Left lung (tissue), 14 donors: ENCODE measurements at places on chromosomes 3 and 15. TPM values are rescaled to one million over a fixed set of nuclear protein-coding genes. Genes with fewer than 3 reads are reported as not detected.

The CCDC33 gene
- total RNA-seq: not detected

The GOLGA6L10 gene
- 1.5 TPM for total RNA-seq

The RASL12 gene
- 23.8 TPM for total RNA-seq

The HYAL1 gene
- 37.5 TPM for total RNA-seq

The COLQ gene
- 1.9 TPM for total RNA-seq

DNA sequence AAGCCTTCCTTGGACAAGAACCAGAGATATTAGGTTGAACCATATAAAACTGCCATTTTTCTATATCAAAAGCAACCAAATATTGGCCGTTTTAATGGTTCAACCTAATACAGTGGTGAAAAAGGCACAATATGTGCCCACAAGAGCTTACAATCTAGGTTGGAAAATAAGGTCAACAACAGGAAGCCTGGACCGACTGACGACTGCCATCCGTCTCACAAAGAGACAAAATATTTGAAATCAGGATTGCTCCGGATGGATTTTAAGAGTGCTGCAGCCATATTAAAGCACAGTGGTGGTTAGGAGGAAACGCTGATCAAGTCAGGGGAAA lies 1.4 kb downstream of the AHSG start:
- no peak for DNase-seq

- no peak for DNase-seq
Measured at GRCh38 chr15:91135201-91136130, 35.4 kb downstream of the SV2B start.

DNA sequence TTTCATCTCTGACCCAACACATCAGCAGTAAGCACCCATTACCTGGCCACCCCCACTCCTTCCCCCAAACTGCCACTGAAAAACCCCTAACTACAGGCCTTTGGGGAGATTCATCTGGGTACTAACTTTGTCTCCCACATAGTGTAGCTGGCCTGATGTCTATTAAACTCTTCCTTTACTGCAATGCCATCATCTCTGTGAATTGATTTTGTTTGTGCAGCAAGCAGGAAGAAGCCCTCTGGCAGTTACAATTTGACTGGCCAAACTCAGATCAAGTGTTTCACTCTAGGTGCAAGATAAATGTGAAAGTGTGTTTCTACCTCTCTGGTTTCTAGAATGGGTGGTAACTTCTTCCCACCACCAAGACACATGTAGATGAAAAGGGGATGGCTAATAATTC lies 26.7 kb upstream of the OR5K4 start:
- DNase-seq: no peak

DNA sequence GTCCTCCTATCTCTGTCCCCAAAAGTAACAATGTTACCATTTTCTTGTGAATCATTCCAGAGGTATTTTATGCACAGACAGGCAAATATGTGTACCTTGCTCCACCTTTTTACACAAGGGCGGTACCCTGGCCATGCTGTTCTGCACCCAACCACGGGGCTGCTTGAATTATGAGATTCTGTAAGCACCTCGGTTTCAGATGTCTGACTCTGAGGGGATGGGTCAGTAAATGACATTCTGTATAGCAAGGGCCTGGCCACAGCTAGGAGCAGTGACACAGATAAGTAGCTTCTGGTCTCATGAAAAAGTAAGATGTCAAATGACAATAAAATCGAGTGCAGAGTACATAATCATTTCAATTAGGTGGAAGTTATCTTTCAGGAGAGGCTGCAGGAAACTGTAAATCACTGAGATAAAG lies 30.4 kb upstream of the FLNB start:
- DNase-seq: no peak

- DNase-seq: no peak
Measured at GRCh38 chr15:81264072-81264857, 59.7 kb downstream of the STARD5 start.

GRCh38 chr15:101066501-101067408 lies 147.6 kb downstream of the LRRK1 start:
- peak; percentile 24 for DNase-seq
